Caki2 (cell line): ENCODE measurements at places on chromosomes 16 and 17.

DNA sequence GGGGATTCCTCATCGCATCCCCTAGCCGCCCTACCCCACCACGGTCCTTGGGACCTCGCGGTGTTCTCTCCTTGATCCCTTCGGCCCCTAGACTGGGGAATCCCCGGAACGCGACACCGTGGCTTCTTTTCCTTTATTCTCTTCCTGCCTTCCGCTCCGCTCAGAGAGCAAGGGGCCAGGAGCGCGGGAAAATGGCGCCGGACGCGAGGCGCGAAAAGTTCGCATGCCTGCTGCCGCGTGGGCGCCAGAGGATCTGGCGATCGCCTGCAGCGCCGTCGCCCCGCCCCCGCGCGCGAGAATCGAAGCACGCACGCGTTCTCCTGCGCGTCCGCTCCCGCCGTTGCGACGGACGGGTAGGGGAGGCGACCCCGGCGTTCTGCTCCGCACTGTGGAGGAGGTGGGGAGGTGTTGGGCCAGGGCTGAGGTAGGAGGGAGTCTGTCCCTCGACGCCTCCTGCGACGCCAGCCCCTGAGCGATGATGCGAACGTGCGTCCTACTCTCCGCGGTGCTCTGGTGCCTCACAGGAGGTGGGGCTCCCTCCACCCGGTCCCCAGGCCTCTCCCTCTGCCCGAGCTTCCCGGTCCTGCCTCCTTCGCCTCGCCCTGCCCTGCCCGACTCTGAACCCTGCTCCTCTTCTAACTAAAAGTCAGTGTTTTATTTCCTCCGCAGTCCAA is at the start of gene ZPBP2:
ZPBP2 (plus strand) TSS at position 323 of the 674 bp plus-strand sequence; CDS start at position 476, 153 bp downstream.
- no peak for DNase-seq

- DNase-seq, result no peak
Measured at GRCh38 chr16:12458591-12459358, 344.9 kb downstream of the CPPED1 start.

GRCh38 chr17:32783602-32784001 is 93.3 kb downstream of the MYO1D start:
- peak; percentile 28 for DNase-seq

DNA sequence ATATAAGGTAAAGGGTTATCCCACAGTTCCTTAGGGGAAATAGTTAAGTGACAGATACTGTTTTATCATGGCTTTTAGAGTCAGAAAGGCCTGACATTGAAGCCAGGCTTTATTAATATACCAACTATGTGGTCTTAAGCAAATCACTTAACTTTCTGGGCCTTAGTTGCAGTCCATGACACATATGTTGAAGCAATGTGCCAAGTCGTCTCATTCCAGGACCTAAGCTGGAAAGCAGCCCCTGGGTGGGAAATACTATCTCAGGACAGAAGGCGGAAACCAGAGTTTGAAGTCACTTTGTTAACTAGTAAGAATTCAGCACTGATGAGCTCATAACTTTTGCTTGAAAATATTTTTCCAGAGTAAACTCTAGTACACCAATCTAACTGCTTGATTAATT is 80.0 kb downstream of the USP32 start:
- DNase-seq, result no peak

GRCh38 chr17:16617481-16618060 is 36.1 kb downstream of the ZNF624 start:
- DNase-seq, result no peak

GRCh38 chr17:76382351-76382802 is 2.0 kb upstream of the SPHK1 start:
- no peak for DNase-seq

DNA sequence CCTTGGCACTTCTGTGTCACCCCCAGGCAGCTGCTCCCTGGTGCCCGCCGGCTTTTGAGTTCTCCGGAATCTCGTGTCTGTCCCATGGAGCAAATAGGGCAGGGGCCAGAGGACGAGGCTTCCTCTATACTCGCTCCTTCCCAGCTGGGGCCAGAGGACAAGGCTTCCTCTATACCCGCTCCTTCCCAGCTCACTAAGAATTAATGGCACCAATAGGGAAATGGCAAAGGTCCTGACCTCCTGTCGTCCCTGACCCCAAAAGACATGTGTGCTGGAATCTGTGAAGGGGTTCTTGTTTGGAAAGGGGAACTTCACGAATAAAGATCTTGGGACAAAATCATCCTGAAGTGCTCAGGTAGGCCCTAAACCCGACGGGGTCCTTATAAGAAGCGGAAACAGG is 7.6 kb downstream of the SGSH start:
- DNase-seq, result no peak

DNA sequence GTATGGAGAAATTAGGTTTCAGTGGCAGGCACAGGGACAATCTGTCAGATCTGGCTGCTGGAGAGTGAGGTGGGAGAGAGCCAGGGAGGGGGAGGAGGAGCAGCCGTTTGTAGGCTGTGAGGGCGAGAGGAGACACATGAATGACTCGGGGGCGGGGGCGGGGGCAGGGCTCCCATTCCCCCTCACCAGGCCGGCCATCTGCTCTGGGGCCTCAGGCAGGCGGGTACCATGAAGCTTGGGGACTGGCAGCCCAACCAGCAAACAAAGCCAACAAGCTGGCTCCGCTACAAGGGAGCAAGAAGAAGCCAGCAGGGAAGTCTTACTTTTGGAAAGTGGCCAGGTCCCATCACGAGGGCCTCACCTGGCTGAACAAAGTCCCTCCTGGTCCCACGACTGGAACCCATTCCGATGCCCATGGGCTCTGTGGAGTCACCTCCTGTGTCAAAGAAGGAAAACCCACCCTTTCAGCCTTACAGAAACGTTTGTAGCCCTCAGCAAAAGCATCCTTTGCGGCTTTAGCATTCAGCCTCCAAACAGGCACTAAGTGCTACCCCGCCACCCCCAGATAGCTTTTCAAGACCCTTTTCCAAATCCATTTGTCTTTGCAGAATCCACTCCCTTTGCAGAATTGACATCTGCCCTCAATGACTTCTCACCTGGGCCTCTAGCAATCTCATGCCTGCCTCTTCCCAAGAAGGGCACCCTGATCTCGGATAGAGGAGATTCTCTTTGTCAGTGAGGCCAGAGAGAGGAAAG is 9.2 kb upstream of the SSTR2 start:
- DNase-seq, result no peak

DNA sequence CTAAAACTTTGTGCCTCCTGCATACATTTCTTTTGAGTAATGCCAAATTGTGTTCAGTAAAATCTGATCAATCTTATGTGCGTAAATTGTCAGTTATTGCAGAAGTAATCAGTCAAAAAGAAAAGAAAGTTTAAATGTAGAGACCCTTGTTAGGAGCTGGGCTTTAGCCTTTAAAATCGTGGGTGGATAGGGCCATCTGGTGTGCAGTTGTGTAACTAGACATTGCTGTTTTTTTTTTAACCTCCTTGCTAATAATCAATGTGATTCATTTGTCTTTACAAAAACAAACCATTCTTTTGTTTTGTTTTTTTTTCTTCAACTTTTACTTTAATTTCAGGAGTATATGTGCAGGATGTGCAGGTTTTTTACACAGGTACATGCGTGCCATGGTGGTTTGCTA is 5.3 kb upstream of the WWOX start:
- no peak for DNase-seq

GRCh38 chr17:10177913-10178505 is 20.4 kb downstream of the GAS7 start:
- DNase-seq, result no peak

- DNase-seq, result no peak
Measured at GRCh38 chr16:3514621-3515020, 13.8 kb downstream of the CLUAP1 start.

GRCh38 chr17:50928646-50929045 is 62.5 kb upstream of the TOB1 start:
- DNase-seq, result no peak
